Activated CD8-positive, alpha-beta memory T cell treated with anti-CD3 and anti-CD28 coated beads for 1 hour (primary cell): ENCODE measurements at places on chromosomes 5 and 9.
A peak's percentile ranks its signal among the peaks of the same experiment; 100 is the strongest.

DNA sequence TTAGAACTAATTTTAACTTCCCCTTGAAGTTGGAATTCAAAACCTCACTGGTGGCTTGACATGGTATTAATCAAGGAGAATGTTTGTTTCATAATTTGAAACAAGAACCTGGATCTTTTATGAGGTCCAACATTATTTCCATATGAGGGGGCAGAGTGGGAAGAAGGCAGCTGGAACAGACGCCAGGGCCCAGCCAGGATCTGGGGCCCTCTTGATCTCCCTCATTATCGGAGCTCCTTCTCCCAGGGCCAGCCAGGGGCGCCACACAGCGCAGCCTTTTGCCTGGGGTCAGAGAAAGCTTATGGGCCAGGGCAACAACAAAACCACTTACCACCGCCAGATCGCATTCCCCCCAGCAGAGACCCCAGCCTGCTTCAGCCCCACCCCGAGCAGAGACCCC is 27.1 kb upstream of the NKD2 start:
- DNase-seq = no peak

DNA sequence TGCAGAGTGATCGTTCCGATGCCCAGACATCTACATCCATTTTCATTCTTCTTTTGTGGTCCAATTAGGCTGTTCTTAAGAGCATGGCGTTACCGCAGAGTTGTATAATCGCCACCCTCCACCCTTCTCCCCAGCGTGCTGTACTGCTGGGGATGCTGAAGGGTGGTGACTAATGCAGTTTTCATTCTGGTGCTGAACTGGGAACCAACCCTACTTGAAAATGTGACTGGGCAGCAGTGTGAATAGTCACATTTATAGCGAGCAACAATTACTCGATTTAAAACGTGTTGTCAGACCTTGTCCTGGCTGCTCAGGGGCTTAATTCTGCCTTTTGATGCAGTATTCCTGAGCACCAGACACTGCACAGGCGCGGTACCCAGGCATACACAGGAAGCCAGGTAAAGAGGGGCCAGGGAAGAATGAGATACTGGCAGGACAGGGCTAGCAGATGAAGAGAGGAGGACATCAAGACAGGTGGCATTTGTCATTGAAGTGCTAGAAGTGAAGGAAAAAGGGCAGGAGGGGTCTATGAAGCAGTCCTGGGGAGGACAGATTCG is 719 bp upstream of the ISCA1 start:
- DNase-seq = no peak

DNA sequence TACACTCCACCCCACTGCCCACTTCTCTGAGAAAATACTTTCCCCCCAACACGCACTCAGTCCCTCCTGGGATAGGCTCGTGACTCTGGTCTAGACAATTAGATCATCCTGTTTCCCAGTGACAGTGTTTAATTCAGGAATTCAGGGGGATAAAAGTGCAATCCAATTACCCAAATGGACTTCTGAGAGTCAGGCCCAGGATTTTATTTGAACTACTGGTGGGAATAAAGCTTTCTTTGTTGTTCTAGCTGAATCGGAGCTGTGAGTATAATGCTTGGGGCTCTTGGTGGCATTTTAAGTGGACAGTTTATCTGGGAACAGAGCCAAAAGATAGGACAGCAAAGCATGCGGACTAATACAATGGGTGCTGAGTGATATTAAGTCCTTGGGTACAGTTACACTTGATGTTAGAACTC is 683.3 kb downstream of the MAT2B start:
- DNase-seq = no peak

GRCh38 chr5:170552621-170553115 is 48.8 kb downstream of the KCNIP1 start:
- DNase-seq = no peak

DNA sequence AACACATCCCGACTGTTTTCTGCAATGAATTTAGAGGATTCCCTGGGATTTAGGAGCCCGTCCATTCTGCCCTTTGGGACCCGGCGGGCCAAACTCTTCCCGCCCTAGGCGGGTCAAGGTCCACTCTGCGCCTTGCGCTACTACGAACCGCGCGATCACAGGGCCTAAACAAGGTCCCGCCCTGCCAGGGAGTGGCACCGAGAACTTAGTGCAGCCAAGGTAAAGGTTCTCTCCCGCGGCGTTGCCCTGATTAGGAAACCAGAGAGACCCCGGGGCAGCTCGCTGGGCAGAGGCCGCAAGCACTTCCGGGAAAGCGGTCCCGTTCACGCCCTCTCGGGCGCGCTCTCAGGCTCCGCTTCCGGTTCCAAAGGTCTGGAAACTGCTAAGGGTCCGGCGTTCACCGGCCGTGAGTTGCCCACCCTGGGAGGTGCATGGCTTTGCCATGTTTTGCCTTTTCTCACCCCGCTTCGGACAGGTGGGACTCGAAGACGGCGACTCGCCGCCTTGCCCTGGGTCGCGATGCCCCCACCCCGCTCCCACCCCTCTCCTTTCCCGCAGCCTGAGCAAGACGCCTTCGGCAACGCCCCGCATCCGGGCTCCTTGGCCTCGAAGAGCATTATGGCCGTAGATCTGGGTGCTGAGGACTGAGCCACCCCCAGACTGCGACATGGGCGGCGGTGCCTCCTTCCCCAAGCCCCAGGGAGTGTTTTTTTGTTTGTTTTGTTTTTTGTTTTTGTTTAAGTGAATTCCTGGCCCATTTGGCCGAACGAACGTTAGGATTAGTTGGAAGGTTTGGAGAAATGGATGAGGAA is 23.4 kb downstream of the HNRNPK start:
- DNase-seq = peak; percentile 38
